ENCODE measurements at places on chromosomes 12 and 14.

DNA sequence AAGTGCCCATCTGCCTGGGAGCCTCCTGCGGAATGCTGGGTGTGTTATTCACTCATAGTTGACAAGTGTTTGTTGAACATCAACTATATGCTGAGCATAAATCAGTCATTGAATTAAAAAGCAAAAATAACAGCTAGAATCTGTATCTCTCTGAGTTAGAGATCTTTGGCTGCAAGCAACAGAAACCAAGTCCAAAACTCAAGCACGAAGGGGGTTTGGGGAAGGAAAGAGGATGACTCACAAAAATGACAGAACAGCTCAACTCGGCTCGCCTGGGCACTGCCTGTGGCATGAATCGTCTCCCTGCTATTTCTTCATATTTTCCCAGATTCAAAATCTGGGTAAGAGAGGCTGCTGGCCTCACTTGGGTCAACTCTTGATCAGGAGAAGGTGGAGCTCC, 72.6 kb upstream of the NCOR2 start:
- peak; percentile 46 for DNase-seq

DNA sequence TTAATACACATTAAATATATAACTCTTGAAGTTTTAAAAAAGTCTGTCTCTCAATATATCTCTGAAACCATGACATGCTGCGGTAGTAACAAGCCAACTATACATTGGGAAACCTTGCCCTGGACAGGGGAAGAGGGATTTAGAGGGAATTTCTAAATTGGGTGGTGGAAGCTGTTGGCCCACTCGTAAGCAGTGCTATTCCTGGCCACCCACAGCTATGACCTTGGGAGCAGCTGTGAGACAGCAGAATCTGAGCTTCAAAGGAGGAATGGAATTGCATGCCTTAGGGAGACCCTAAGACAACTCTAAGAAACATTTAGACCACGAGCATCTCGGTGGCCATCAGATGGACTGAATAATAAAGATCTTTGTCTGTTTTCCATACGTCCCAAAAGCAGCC, 15.8 kb upstream of the GCH1 start:
- no peak for DNase-seq

- DNase-seq: peak; percentile 23
Measured at GRCh38 chr12:30329281-30329680, 366.4 kb downstream of the IPO8 start.

GRCh38 chr12:59382282-59383078, 213.3 kb upstream of the SLC16A7 start:
- no peak for DNase-seq

- DNase-seq: no peak
Measured at GRCh38 chr12:111170543-111170942, 198.4 kb downstream of the PHETA1 start.

- no peak for DNase-seq
Measured at GRCh38 chr12:66694666-66695613, 16.1 kb upstream of the GRIP1 start.

DNA sequence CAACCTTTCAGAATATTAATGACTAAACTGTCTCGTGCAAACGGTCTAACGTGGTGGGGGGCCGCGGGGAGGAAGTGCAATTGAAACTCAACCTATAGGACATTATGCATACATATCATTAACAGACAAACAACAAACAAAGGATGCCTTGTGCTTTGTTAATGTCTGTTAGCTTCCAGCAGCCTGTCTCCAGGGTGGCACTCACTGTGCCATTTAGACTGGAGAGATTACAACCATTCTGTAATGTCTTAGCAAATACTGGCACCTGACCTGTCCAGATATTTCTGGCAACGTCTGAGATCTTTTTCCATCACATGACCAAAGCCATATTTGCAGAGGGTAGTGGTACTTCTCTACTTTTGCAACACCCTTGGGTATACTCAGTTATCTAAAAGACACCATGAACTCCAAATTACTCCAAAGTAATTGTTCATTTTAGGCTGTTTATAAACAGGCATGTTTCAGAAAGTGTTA, 11.6 kb downstream of the BHLHE41 start:
- DNase-seq: peak; percentile 43

DNA sequence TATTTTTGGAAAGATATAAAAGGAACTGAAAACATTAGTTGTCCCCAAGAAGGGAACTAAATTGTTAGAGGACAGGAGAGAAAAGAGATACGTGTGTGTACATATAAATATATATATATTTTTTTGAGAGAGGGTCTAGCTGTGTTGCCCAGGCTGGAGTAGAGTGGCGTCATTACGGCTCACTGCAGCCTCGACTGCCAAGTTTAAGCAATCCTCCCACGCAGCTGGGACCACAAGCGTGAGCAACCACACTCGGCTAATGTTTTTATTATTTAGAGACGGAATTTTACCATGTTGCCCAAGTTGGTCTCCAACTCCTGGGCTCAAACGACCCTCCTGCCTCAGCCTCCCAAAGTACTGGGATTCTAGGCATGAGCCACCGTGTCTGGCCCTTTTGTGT, 16.2 kb upstream of the NOP2 start:
- DNase-seq: no peak

DNA sequence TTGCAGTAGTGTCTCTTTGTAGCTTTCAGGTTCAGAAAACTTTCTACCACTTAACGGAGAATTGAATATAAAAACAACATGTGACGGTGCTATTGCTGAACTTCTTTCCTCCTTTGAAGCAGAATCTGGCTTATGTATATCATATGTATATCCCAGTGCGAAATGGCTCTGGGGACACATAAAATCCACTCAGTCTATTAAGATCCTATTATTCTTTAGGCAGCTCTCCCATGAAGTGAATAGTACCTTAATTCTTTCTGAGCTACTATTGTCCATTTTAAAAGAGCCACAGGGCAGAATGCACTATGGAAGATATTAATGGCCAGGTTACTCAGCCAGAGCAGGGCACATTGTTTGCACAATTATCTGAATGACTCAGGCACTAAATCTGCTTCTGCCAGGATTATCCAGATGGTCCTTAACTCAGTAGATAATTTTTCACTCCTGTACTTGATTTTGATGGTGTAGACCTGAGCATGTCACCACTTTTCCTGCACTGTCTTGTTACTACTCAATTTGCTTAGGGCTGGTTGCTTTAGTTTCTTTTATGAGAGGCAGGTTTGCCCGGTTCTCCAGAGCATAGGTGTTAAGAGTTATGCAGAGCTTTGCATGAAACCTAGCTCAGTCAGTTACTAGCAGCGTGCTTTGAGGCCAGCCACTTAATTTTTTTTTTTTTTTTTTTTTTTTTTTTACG, 5.5 kb downstream of the CNTN1 start:
- no peak for DNase-seq

- DNase-seq: no peak
Measured at GRCh38 chr14:89033756-89034155, 209.3 kb downstream of the TTC8 start.

- no peak for DNase-seq
Measured at GRCh38 chr12:123268850-123269249, 2.8 kb downstream of the CDK2AP1 start.

- no peak for DNase-seq
Measured at GRCh38 chr14:62665286-62665685, 380.0 kb downstream of the KCNH5 start.

GRCh38 chr12:68561830-68562229, 48.9 kb upstream of the RAP1B start:
- no peak for DNase-seq

DNA sequence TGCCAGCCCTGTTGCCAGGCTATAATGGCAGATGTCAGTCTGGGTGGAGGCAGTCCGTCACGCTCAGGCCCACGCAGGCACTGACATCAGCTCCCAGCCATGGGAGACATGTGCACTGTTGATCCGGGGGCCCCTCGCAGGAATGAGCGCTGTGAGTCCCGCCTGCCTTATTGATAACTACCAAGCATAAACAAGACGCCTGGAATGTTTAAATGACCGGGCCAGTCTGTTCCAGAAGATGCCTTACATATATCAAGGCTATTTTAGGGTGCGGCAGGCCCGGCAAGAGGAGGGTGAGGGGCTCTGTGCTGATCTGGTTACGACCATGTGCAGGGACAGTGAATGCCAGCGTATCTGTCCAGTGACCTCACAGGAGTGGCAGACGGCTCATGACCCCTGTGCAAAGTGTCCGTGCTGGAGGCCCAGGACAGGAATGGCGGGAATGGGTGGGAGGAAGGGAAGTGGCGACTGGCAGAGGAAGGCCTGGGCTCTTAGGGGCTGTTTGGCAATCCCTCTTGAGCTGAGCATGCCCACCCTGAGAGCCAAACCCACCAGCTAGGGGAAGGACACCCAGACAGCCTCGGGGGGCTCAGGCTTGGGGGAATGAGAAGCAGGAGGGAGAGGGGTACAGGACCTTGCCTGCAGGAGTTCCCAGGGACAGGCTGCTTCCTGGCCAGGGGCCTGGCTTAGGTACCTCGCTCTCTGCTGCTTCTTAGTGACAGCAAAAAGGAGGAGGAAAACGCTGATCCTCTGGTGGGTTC, 49.3 kb downstream of the DLK1 start:
- DNase-seq: no peak

DNA sequence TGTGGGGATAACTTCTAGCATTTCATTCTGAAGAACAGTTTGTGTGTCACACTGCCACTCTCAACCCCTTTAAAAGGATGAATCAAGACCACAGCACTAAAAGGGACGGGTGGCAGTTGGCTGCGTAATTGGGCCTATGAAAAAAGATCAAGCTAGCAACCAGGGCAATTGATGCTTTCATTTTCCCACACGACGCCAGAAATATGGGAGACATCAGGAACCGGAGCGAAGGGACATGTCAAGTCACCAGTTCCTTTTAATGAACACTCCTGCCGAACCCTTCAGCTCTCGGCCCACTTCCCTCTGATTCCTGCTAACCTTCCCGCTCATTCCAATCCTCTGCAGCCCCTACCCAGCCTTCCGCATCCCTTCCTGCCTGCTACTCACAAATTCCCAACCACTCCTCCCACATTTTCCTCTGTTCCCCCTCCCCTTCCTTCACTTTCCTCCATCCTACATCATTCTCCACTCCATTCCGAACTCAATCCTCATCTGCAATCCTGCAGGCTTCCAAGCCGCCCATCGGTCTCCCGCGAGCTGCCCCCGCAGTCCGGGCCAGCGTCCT, 753 bp downstream of the CSRNP2 start:
- DNase-seq: peak; percentile 7

DNA sequence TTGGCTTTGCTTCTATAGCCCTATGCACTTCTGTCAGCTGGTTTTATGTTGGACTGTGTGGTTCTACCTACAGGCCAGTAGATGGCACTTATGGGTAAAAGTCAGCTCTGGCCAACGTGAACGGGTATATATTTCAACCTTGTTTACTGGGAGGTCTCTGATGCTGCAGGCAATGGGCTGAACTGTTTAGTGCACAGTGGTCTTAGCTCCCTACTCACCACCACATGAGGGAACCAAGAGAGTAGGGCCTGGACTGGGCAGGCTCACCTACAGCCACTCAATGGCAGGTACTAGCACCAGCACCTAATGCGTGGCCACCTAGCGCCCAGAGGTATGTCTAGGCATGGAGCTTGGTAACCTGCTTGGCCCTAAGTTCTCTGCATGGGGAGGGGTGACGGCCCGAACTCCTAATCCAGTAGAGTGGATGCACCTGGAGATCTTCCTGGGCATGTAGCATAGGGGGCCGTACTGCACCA, 481.8 kb downstream of the TMEM117 start:
- peak; percentile 27 for DNase-seq

GRCh38 chr12:100127766-100128511, 14.7 kb downstream of the BLTP3B start:
- peak; percentile 77 for DNase-seq

DNA sequence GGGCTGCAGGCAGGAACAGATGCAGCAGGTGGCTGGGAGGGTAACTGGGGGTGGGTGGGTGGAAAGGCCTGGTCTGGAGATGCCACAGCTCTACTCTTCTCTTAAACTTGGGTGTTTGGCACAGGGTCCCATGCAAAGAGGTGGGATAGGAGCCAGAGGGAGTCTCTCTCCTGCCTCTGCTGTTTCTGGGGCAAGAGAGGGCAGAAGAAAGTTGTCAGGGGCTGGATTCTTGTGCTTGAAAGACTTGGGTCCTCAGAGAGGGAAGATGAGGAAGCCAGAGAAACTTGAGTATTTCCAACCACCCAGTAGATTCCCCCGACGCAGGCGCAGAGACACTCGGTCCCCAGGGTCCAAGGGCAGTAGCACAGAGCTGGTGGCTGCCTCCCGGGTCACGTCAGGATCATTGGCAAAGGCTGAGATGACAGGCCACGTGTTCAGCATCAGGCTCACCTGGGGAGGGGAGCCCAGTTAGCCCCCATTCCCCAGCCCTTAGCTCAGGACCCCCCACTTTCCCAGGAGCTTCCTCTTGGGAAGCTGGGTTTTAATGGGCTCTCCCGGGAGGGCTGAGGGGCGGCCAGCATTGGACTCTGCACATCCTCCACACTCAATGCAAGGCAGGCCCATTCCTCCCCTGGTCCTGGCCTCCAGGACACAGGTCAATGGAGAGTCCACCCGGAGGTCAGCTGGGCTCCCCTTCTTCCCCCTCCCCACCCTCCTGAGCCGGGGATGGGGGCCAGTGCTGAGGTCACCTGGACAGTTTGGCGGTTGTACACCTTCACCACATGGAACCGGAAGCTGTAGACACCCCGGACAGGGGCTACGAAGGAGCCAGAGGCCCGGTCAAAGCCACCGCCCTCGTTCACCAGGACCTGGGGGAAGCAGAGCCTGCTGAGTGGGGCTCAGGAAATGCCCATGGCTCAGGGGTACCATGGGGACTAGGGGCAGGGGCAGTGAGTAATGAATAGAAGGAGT, 1.6 kb downstream of the CBLN3 start:
- DNase-seq: no peak

DNA sequence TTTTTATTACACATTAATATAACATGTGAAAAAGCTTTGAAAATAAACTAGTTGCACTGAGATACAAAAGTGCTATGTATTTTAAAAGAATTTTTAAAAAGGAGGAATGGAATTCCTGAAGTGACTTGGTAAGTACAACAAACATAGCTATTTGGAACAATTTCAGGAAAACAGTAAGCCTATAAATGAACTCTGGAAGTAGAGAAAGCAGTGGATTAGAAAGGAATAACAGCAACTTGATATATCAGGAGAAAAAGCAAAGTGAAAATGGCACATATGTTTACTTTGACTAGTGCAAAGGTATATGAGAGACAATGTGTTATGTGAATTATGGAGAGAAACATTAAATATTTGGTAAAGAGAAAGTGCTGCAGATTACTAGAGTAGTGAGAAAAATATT, 811.7 kb downstream of the C12orf50 start:
- DNase-seq: peak; percentile 29

DNA sequence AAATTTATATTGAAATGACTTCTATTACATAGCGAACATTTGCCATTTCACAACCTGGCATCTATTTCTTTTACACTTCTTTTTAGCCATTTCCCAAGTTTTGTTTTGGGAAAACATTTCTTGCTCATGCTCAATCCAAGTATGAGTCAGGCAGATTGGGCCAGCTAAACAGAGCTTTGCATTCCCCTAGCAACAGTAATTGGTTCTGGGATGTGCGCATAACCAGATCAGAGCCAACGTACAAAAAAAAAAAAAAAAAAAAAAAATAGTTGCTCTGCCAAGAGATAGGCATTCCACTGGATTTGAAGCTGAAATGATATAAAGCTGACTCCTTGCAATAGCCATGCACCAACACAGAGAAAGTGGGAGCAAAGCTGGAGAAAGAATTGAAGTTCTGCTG, 37.5 kb downstream of the PLCZ1 start:
- peak; percentile 88 for DNase-seq
